Cerebellar cortex (tissue), 1 donor: ENCODE measurements at places on chromosomes 3 and 15.

DNA sequence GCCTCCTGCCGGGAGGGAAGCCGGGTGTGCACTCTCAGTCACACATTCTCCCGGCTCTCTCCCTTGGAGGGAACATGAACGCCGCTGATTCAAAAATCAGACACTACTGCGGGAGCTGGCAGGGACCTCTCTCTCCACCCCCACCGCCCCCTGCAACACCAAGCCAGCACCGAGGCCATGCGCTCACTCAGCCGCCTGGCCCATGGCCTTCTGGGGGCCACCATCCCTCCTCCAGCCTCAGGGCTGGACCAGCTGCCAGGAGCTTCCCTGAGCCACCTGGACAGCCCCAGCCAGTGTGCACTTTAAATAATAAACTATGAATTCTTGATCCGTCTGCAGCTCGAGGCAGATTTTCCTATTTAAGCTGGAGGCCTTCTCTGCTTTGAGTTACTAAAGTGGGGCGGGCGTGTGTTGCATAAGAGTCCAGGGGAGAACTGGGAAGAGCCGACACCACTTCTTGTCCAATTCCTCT lies 30.6 kb downstream of the ADAMTS17 start:
- DNase-seq = no peak

GRCh38 chr3:64084640-64085039 lies 61.3 kb upstream of the PSMD6 start:
- DNase-seq = no peak

GRCh38 chr15:82871358-82871757 lies 61.9 kb downstream of the WHAMM start:
- DNase-seq = no peak

DNA sequence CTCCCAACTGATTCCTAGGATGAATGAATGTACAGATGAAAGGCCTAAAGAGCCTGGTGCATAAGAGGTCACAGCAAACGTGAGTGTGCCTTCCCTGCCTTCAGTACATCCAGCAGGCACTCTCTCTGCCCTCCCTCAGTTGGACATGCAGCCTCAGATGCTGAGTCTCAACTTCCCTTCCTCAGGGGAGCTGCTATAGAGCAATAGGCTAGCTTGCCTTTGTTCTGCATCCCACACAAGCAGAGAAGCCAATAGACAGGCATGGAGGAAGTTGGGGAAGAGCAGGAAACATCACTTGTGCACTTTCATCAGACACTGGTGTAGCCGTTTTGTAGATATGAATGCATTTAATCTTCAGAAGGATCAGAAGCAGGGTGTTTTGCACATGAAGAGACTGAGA lies 147.5 kb upstream of the THBS1 start:
- no peak for DNase-seq

DNA sequence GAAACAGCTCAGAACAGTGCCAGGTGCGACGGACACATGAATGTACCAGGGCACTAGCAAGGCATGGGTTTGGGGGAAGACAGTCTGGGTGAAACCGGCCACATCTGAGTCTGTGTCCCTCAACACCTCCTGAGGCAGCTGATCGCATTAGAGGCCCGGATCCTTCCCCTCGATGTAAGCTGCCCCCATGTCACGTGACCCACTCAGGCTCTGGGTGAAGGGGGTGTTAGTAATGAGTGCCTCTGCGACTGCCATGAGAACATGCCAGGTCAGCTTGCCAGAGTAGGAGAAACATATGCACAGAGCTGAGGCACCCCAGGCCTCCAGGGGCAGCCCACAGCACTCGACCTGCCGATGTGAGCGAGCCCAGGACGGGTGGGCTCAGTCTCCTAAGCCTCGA lies 29.7 kb downstream of the PRR23E start:
- DNase-seq = no peak

DNA sequence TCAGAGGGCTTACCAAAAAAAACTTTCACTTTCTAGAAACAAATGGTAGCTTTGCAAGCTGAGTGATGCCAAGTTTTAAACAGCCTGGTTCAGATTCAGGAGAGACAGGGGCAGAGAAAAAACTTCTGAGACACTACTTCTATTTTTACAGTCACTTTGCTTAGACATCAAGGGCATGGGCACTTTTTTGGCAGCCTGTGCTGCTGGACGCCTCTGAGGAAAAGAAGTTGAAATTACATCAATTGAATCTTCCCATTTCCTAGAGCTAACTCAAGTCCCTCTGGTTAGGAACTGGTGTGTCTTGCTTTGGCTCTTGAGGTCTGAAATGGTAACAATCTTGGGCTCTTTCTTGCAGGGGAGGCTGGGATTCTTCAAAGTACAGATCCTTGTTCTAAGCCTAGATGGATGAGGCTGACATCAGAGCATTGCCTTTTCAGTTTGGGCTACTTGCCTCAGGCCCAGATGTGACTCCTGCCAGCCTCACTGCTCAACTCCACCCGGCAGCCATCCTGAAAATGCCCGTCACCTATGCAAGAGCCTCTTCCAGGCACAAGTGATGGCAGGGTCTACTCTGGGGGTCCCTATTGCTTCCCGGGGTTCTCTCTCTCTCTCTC lies 357.5 kb downstream of the FOXP1 start:
- no peak for DNase-seq

GRCh38 chr3:54321520-54321919 lies 199.2 kb downstream of the CACNA2D3 start:
- DNase-seq = no peak

DNA sequence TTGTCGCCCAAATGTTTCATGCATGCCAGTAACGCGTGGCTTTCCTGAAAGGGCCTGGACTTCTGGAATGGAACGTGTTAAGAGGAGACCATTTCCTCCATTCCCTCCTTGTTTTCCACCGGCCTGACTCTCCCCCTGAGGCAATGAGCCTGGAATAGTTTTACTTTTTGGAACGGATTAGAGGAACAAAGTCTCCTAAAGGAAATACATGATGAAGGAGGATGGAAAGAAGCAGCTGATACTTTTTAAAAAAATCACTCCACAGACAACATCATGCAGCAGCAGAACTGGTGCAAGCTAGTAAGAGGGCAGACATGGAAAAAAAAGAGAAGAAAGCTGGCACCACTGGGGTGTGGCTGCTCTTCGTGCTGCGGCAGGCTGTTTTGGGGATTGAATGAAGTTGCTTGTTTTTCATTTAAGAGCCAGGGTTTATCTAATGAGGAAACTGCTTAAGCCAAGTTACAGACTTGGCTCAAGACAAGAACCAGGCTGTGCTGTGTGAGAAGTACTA lies 3.6 kb upstream of the KBTBD12 start:
- no peak for DNase-seq

GRCh38 chr15:94576889-94577533 lies 345.6 kb downstream of the MCTP2 start:
- DNase-seq = no peak

DNA sequence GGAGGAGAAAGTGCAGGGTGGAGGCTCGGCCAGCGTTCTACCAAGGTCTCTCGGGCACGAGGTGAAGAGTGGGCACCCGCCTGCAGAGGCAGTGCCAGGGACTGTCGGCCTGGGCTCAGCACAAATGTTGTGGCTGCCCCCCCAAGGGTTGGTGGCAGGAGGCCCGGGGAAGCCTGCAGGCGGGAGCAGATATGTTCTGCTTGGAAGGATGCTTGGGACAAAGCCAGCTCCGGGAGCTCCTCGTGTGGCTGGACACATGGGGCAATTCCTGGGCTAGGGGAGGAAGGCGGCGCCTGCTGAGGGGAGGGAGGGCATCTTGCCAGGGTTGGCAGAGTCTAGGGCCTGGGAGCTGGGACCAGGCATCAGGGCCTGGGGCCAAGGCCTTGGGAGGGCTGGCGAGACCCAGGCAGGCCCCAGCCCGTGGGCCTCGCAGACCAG lies 30.4 kb upstream of the FBLN2 start:
- DNase-seq = peak; percentile 96

DNA sequence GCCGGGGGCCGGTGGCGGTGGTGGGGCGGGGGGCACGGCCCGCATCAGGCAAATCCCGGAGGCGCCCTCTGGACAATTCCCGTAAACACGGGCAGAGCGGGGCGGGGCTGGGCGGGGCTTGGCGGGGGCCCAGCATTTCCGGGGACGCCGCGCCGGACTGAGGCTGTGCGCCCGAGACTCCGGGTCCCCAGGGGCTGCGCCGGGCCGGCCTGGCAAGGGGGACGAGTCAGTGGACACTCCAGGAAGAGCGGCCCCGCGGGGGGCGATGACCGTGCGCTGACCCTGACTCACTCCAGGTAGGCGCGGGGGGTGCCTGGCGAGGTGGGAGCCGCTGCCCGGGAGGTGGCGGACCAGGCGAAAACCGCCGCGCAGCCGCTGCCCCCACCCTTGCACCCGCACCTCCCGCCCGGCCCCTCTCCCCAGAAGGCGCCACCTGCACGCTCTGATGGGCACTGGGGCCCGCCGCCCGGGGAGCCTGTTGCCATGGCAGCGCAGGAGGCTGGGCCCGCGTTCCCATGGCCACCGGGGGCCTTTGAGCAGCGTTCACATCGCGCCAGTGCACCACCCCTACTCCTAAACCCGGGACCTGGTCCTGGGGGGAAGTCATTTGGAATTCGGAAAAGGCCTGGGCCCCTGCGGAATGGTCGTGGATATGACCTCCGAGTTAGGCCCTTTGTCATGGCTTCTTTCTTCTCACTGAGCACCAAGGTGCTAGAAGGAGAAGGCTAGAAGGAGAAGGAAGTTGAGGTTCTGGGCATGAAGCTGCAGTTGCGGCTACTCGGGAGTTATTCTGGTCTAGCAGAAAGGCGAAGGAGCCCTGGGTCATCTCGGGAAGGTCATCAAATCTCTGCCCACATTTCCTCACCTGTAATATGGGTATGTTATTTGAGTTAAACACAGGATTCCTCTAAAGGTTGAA lies 16.1 kb upstream of the SEMA4B start:
- peak; percentile 71 for DNase-seq

- DNase-seq = no peak
Measured at GRCh38 chr15:90062462-90062932, 39.8 kb downstream of the IDH2 start.

- DNase-seq = peak; percentile 11
Measured at GRCh38 chr3:108221393-108221792, 831 bp downstream of the IFT57 start.

- peak; percentile 48 for DNase-seq
Measured at GRCh38 chr3:160757233-160758106, 1.4 kb downstream of the PPM1L start.

DNA sequence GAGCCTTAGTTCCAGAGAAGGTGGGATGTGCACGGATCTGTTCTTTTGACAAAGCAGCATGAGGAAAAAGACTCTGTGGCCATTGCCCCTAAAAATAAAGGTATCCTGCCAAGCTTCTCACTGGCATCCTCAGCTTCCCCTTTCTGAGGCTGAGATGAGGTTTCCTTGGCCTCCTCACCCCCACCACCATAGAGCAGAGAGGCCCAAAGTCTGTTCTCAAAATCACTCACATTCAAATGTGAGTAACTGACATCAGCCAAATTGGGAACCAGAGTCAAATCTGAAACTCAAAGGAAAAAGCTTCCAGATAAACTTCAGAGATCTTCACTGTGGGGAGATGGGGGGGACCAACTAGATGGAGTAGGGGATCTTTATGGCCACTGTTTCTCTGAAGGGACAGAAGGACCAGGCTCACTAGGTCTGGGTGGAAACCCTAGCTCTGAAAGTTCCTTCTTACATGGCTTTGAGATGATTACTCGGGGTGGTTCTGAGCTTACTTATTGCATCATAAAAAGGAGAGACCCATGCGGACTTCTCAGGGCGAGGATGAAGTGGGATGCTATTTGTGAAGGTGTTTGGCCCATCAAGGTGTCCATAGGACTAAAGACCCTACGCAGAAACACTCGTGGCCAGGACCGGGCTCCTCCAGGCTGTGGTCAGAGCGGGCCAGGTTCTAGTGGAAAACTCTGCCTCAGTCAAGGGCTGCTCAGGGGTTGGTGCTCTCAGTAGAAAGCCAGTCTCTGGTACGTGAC lies 61.5 kb upstream of the MEF2A start:
- DNase-seq = peak; percentile 8

DNA sequence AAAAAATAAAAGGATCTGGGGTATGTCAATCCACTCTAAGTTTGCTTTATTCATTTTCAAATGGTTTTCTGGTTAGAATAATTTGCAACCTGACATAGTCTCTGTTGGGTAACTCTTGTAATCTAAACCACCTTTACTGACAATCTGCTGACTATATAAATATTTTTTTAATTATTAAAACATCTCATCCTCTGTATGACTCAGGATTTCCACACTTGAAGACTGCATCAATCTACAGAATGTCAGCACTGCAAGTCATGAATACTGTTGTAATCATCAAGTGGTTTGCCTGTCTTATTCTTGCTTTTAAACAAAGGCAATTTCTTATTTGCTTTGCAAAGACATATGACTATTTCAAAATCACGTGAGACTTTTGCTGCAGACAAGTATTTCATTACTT lies 42.1 kb downstream of the VGLL3 start:
- no peak for DNase-seq

GRCh38 chr15:37880835-37881153 lies 53.6 kb upstream of the TMCO5A start:
- no peak for DNase-seq

DNA sequence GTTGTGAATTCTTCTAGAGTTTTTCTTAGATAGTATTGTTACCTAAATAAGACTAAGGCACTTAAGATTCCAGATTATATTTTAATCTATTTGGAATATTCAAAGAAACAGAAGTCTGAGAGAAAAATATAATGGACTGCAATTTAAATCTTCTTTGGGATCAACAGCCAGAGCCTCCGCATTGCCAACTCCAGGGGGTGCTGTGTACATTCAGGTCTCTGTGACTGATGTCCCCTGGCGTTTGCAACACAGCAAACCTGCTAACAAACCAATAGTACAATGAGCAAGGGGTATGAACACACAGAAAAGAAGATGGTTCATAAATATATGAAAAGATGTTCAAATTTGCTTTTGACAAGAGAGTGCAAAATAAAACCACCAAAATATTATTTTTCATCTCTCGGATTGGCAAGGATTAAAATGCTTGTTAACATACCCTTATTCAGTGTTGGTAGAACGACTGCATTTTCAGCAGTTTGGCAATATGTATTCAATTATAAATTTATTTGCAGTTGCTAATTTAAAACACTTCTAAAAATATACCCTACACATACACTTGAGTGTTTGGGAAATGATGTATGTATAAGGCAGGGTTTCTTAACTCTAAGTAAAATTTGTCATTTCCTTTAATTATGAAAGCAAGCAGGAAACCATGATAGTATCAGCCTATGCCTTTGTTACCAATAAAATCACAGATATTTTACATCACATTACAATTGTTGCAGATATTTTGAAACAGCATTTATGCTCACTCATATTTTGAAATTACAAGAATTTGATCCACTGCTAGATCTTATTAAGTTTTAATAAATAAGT lies 16.1 kb upstream of the TM4SF1 start:
- DNase-seq = peak; percentile 70

GRCh38 chr3:143288944-143289343 lies 169.4 kb downstream of the CHST2 start:
- DNase-seq = no peak

DNA sequence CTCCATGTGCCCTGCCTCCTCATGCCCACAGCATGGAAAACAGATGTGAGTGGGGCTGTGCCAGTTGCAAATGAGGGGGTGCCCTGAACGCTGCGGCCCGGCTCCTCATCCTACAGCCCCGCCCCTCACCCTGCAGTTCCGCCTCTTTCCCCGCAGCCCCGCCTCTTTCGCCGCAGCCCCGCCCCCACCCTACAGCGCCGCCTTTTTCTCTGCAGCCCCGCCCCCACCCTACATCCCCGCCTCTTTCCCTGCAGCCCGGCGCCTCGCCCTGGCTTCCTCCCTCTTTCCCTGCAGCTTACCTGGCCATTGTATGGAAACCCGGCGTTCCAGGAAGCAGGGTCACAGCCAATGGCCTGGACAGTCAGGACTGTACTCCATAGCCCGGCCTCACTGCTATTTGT lies 284.9 kb downstream of the TLE3 start:
- no peak for DNase-seq
